ENCODE measurements at places on chromosomes 7 and 10.

GRCh38 chr7:131459256-131459655 lies 97.2 kb downstream of the PODXL start:
- DNase-seq: no peak

GRCh38 chr7:39557911-39558310 lies 8.3 kb upstream of the YAE1 start:
- no peak for DNase-seq

- no peak for DNase-seq
Measured at GRCh38 chr7:112112822-112113255, 93.4 kb downstream of the DOCK4 start.

GRCh38 chr7:73828107-73828803 lies 2.5 kb upstream of the CLDN4 start:
- DNase-seq: peak; percentile 60

GRCh38 chr7:137069249-137069963 lies 201.0 kb downstream of the CHRM2 start:
- DNase-seq: no peak

DNA sequence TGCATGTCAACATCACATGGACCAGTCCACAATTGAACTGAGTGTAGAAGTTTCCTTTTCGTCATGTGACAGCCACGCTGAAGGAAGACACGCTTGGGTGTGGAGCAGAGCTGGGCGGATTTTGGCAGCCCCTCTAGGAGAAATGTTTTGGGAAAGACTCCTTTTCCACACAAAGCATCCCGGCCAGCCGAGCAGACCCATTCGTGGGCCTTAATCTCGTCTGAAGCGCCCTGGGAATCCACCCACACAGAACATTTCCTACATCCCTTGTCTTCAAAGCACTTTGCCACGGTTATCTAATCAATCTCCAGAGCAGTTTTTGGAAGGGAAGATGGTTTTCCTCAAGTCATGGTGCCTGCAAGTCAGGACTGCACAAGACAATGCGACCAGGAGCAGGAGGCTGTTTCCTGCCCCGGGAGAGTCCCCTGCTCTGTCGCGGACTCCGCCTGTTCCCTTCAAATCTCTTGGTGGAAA lies 8.4 kb upstream of the IFT22 start:
- no peak for DNase-seq

DNA sequence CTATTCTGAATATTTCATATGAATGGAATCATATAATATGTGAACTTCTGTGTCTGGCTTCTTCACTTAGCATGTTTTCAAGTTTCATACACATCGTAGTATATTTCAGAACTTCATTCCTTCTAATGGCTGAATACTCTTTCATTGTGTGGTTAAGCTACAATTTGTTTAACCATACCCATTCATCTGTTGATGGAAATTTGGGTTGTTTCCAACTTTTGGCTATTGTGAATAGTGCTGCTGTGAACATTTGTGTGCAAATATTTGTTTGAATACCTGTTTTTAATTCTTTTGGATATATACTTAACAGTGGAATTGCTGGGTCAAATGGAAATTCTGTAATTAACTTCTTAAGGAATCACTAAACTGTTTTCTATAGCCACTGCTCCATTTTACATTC lies 86.0 kb upstream of the MDFIC start:
- DNase-seq: no peak

DNA sequence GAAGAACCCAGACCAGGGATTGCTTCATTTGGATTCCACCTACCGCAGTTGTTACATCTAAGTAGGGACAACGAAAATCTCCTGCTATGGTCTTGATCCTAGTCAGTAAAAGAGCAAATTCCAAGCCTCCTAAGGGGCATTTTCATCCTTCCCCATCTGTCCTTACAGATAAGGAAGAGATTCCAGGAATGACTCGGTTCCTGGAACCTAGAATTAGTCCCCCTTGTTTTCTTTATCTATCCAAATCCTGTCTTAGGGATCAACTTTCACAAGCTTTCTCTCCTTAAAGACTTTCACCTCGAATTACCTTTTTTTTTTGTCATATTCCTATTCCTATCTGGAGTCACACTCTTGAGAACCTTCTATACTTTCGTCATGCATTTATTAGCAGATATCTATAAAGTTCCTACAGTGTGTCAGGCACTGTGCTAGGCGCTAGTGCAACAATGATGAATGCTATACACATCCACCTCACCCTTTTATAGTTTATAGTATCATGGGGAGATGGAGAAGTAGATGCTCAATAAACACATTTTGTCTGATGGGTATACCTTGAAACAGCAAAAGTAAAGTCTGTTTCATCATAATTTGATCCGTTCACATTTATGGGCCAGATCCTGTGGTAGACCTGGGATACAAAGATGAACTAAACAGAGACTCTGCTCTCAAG lies 39.2 kb downstream of the LAMB4 start:
- no peak for DNase-seq

- no peak for DNase-seq
Measured at GRCh38 chr7:24898691-24899090, 81.3 kb downstream of the OSBPL3 start.

- DNase-seq: no peak
Measured at GRCh38 chr10:131854579-131855335, 46.1 kb upstream of the PPP2R2D start.

Measured in NAMALWA (cell line).